ENCODE measurements at places on chromosomes 6 and 20.

GRCh38 chr6:42162384-42162783 lies 10.8 kb upstream of the GUCA1A start:
- DNase-seq, result no peak

DNA sequence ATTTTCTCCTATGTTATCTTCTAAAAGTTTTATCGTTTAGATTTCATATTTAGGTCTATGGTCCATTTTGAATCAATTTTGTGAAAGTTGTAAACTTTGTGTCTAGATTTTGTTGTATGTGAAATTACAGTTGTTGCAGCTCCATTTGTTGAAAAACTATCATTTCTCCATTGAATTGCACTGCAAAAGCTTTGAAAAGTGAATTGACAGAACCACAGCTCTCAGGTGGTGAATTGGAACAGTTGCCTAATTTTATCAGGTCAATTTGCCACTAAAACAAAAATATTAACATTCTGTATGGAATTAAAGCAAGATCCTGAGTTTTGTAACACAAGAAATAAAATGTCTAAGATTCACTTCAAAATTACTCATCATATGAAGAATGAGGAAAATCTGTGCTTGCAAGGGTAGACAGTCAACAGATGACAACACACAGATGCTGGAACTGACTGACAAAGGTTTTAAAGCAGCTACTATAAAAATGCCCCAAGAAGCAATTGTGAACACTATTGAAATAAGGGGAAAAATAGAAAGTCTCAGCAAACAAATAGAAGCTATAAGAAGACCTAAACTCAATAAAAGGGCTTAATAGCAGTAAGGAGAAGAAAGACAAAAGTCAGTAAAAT lies 346.7 kb downstream of the PAX1 start:
- DNase-seq, result no peak

DNA sequence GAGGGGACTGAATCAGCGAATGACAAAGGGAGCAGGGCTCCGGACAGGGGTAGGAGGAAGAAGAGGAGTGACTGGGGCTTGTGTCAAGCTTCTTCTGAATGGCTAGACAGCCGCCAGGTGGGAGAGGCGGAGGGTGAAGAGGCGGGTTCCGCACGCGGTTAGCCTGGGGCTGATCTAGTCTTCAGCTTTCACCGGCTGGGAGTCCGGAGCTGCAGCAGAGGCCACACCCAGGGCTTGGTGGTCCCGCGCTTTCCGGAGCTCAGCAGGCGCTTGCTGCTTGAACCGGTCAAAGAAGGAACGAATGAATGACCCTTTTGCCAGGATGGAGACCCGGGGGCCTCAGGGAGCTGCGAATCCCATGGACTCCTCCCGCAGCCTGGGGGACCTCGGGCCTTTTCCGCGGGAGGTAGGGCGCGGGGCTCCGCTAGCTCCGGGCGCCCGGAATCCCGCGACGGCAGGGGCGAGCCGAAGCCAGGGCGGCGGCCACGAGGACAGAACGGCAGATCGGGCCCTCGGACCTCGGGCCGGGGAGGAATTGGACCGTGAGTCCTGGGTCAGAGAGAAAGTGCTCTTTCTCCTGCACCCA lies at the start of gene C6orf141:
C6orf141 (plus strand) TSS at position 177 of the 586 bp plus-strand sequence; CDS start at position 302, 125 bp downstream.
- DNase-seq, result peak; percentile 53

GRCh38 chr6:101401792-101402621 lies 8.5 kb downstream of the GRIK2 start:
- DNase-seq, result no peak

DNA sequence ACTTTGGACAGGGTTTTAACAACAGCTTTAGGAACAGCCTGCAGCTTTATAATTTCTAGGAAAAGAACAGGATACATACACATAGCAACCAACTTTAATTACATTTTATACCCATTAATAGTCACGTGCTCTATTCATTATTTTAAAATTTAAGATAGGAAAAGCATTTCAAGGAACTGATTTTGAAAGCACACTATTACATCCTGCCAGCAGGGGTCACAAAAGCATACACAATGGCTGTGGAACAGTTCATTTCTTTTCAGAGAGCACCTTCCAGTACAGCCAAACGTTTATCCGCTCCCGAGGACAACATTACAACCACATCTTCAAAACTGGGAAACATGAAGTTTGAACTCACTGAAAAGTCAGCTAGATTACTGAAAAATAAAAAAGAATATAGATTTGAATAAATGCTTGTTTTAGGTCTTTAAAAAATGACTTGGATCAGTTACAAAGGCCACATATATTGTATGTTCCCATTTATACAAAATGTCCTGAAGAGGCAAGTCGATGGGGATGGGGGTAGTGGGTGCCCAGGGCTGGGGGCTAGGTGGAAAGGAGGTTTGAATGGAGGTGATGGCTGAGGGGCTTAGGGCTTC lies 104.6 kb upstream of the EXOC2 start:
- DNase-seq, result peak; percentile 57

- no peak for DNase-seq
Measured at GRCh38 chr20:54368570-54368969, 106.8 kb upstream of the DOK5 start.
